Sigmoid colon (tissue), 7 donors: ENCODE measurements at places on chromosomes 6 and 20. TPM values are rescaled to one million over a fixed set of nuclear protein-coding genes. Genes with fewer than 3 reads are reported as not detected.

LY6G6C gene
- total RNA-seq, result not detected

- no peaks in the 10 kb centered on the region for H3K27me3 ChIP-seq
- H3K27ac ChIP-seq, result no peak overlapping the region
- DNase-seq, result no peak
These were observed 91.2 kb upstream of the EEF1E1 start for GRCh38 chr6:8193541-8193940.

DPPA5 gene
- not detected for total RNA-seq

GRCh38 chr6:89564752-89565427 lies 73.7 kb downstream of the LYRM2 start:
- peaks cover 35% of the 10 kb centered on the region for H3K4me1 ChIP-seq
- no peaks in the 10 kb centered on the region for H3K36me3 ChIP-seq
- H3K4me3 ChIP-seq, result no peak overlapping the region

- no peaks in the 10 kb centered on the region for H3K36me3 ChIP-seq
- no peak for DNase-seq
- H3K27ac ChIP-seq, result no peak overlapping the region
- H3K27me3 ChIP-seq, result no peaks in the 10 kb centered on the region
These were observed 109.0 kb downstream of the HIVEP2 start for GRCh38 chr6:142835787-142836535.

DNA sequence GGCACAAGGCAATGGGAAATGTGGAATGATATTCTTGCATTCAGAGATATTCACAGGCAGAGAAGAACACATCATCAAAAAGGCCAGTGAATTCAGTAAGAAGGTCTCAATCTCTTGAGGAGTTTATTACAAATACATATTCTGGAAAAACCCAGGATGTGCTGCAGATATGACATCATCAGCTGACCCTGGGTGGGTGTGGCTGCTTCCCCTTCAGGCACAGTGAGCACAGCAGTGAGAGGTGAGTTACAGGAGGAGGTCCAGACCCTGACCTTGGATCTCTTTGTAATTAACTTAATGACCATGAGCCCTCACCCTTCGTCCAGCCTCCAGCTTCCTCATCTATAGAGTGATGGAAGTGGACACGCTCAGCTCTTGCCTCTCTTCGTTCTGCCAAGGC lies 147.5 kb upstream of the SYNDIG1 start:
- no peak for DNase-seq
- H3K27me3 ChIP-seq, result no peaks in the 10 kb centered on the region
- no peak overlapping the region for H3K27ac ChIP-seq
- H3K36me3 ChIP-seq, result no peaks in the 10 kb centered on the region

HUS1B gene
- total RNA-seq, result 1.6 TPM

- H3K27me3 ChIP-seq, result no peaks in the 10 kb centered on the region
- no peak overlapping the region for H3K4me3 ChIP-seq
- H3K36me3 ChIP-seq, result no peaks in the 10 kb centered on the region
- no peak overlapping the region for H3K27ac ChIP-seq
These were observed 523.8 kb upstream of the FLRT3 start for GRCh38 chr20:14861028-14861699.

DNA sequence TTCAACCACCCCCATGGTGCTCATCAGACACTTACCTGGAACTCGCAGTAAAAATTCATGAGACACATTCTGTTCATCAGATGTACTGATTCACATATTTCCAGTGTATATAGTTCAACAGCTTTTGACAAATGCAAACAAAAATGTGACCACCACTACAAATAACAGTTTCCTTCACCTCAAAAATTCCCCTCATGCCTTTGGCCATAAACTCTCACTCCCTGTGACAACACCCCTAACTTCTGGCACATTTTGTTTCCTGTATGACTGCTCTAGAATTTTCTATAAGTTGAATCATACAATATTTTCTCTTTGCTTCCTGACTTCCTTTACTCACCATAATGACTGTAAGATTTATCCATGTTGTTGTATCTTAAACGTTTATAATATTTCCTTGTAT lies 63.7 kb downstream of the C6orf118 start:
- DNase-seq, result no peak
- H3K4me1 ChIP-seq, result no peaks in the 10 kb centered on the region
- no peaks in the 10 kb centered on the region for H3K36me3 ChIP-seq
- H3K4me3 ChIP-seq, result no peak overlapping the region
- H3K27ac ChIP-seq, result no peak overlapping the region

DNA sequence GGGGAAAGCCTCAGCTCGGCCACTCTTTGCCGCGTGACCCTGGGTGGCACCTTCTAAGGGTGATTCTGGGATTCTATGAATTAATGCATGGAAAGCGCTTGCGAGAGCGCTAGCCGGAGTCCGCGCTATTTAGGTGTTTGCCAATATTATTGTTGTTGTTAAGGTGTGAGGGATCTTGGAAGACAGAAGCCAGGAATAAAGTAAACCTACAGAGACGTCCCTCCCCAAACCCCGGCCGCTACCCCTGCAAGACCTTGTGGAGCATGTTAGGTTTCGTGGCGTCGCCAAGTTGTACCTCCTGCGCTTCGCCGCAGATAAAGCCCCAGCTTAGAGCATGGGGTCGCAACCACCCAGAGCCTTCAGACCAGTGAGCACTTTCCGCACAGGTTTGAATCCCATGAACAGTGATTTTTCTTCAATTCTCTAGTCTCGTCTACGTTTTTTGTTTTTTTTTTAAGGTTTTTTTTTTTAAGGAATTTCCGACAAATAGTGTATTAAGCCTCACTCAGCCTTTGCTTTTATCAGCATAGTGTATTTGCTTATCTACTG lies 16.9 kb upstream of the ZSCAN9 start:
- no peak overlapping the region for H3K4me3 ChIP-seq
- DNase-seq, result no peak
- H3K27ac ChIP-seq, result no peak overlapping the region
- no peaks in the 10 kb centered on the region for H3K36me3 ChIP-seq
- peaks cover 42% of the 10 kb centered on the region for H3K27me3 ChIP-seq

GRCh38 chr20:33480048-33480447 lies 9.8 kb upstream of the CBFA2T2 start:
- H3K36me3 ChIP-seq, result no peaks in the 10 kb centered on the region
- no peaks in the 10 kb centered on the region for H3K27me3 ChIP-seq
- H3K4me3 ChIP-seq, result no peak overlapping the region

DNA sequence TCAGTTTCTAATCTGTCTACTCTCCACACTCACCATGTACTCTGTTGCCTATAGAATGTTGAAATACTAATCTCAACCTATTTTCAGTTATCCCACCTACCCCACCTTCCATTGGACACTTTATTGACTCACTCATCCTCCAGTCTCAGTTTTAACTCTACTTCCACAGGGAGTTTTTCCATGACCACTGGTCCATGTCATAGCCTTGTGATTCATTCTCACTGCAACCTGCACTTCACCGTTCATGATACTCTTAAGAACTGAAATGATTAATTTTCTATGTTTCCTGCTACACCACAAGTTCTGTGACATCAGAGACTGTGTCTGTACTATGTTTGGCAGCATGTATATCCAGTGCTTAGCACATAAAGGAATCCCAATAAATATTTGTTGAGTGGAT lies 122.8 kb upstream of the HSF2 start:
- no peak overlapping the region for H3K27ac ChIP-seq
- H3K36me3 ChIP-seq, result no peaks in the 10 kb centered on the region
- H3K4me1 ChIP-seq, result no peaks in the 10 kb centered on the region
- H3K4me3 ChIP-seq, result no peak overlapping the region

DNA sequence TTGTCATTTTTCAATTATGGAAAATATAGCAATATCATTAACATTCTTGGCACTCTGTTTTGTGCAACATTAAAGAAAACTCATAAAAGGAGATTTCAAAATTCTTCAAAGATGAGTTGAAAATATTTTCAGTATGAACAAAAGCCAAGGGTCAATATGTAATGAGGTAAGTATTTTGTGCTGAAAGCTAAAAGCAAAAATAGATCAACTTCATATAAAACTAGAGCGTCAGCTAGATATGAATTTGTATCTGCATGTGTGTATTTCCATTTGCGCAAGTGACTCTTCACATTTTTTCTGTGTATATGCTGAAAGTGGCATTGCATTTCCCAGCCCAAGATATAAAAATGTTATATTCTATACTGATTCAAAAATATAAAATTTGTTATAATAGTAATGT lies 492.1 kb upstream of the EYS start:
- DNase-seq, result no peak
- no peaks in the 10 kb centered on the region for H3K4me1 ChIP-seq
- no peaks in the 10 kb centered on the region for H3K36me3 ChIP-seq

DNA sequence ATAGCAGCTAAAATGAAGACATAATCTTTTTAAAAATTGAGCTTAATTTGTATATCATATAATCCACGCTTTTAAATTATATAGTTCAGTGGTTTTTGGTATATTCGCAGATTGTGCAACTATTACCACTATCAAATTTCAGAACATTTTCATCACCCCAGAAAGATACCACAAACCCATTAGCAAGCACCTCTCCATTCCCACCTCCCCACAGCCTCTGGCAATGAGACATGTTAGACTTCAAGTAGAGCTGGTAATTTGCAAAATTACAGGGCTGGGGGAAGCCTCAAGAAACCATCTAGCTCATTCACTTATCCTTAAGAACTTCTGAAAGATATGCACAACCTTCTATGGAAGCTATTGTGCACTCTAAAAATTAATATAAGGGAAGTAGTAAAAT lies 37.2 kb downstream of the TRMT6 start:
- peaks cover 10% of the 10 kb centered on the region for H3K4me1 ChIP-seq
- H3K27ac ChIP-seq, result no peak overlapping the region
- H3K4me3 ChIP-seq, result no peak overlapping the region
- no peaks in the 10 kb centered on the region for H3K36me3 ChIP-seq

PRPH2 gene
- total RNA-seq, result 3.5 TPM

CCR6 gene
- total RNA-seq, result not detected
